A549 treated with DMSO at 1 μM for 4 hours (cell line): ENCODE measurements at places on chromosomes 7 and 10. TPM values are rescaled to one million over a fixed set of nuclear protein-coding genes. Genes with fewer than 3 reads are reported as not detected.

ARL3 gene
- 13.9 to 15.3 TPM (median 14.7 TPM) in 5 replicates for total RNA-seq

GIMAP4 gene
- not detected in 5 replicates for total RNA-seq

RPEL1 gene
- 0.03 TPM in 1 of 5 replicates, not detected in the others for total RNA-seq

ZNF804B gene
- total RNA-seq, result not detected in 5 replicates

ACTL6B gene
- total RNA-seq, result not detected in 5 replicates

SPDYE2B gene
- total RNA-seq, result 0.05 TPM in 1 of 5 replicates, not detected in the others

BAIAP2L1 gene
- 47.6 to 59.1 TPM (median 55.6 TPM) in 5 replicates for total RNA-seq

NRG3 gene
- total RNA-seq, result not detected in 5 replicates

NSMCE4A gene
- 54.8 to 64.1 TPM (median 62.2 TPM) in 5 replicates for total RNA-seq

LIPK gene
- not detected in 5 replicates for total RNA-seq

VIPR2 gene
- total RNA-seq, result 0.02 TPM in 1 of 5 replicates, not detected in the others

HIPK2 gene
- total RNA-seq, result 18.2 to 27.5 TPM (median 24.9 TPM) in 5 replicates

EPDR1 gene
- total RNA-seq, result 68.8 to 82.7 TPM (median 79.8 TPM) in 5 replicates

LOXL4 gene
- total RNA-seq, result 1.3 to 1.7 TPM (median 1.5 TPM) in 5 replicates

ADAMTS14 gene
- 0.08 to 0.11 TPM (median 0.08 TPM) in 5 replicates for total RNA-seq

BICC1 gene
- 22.5 to 32.9 TPM (median 28.8 TPM) in 5 replicates for total RNA-seq

CYP3A5 gene
- total RNA-seq, result 1.4 to 2.2 TPM (median 1.5 TPM) in 5 replicates
